ENCODE measurements at places on chromosomes 7 and 10. TPM values are rescaled to one million over a fixed set of nuclear protein-coding genes. Genes with fewer than 3 reads are reported as not detected.

ZNF518A gene
- 9.1 TPM for total RNA-seq

YWHAG gene
- total RNA-seq, result 74.7 TPM

TFR2 gene
- 1.1 TPM for total RNA-seq

FBXL13 gene
- 0.51 TPM for total RNA-seq

MYL10 gene
- total RNA-seq, result not detected

BMPER gene
- total RNA-seq, result 0.29 TPM

ZNRF2 gene
- 16.5 TPM for total RNA-seq

TAX1BP1 gene
- total RNA-seq, result 63.1 TPM

HABP2 gene
- not detected for total RNA-seq

FAM241B gene
- 4.2 TPM for total RNA-seq

PLEKHS1 gene
- total RNA-seq, result not detected

TRIM73 gene
- 0.14 TPM for total RNA-seq

ITPRID1 gene
- total RNA-seq, result not detected

UCN3 gene
- total RNA-seq, result not detected

SLC29A4 gene
- 8.2 TPM for total RNA-seq

NAT16 gene
- 0.12 TPM for total RNA-seq

TMEM178B gene
- total RNA-seq, result 8.6 TPM

PNLIPRP2 gene
- not detected for total RNA-seq

GIMAP8 gene
- not detected for total RNA-seq

IGFBP3 gene
- 338 TPM for total RNA-seq

LIPJ gene
- total RNA-seq, result not detected

AKR1C4 gene
- not detected for total RNA-seq

CYP3A4 gene
- not detected for total RNA-seq

CHN2 gene
- 5.1 TPM for total RNA-seq

SYT15B gene
- 0.07 TPM for total RNA-seq

PRKG1 gene
- total RNA-seq, result 0.17 TPM

NUTM2B gene
- not detected for total RNA-seq

HDAC9 gene
- 25.7 TPM for total RNA-seq

FZD1 gene
- total RNA-seq, result 5.9 TPM

SSC4D gene
- 1.2 TPM for total RNA-seq

SVOPL gene
- not detected for total RNA-seq

TEX36 gene
- total RNA-seq, result not detected

TRIM8 gene
- total RNA-seq, result 182 TPM

TSPAN15 gene
- total RNA-seq, result 26.4 TPM

SH2D4B gene
- total RNA-seq, result not detected

DOCK4 gene
- total RNA-seq, result 10.0 TPM

PDK4 gene
- 0.29 TPM for total RNA-seq

WAC gene
- total RNA-seq, result 54.8 TPM

PRLHR gene
- not detected for total RNA-seq

ZNHIT1 gene
- 129 TPM for total RNA-seq

CPA2 gene
- 0.14 TPM for total RNA-seq

INA gene
- 18.4 TPM for total RNA-seq

VWDE gene
- total RNA-seq, result 0.12 TPM

NOS3 gene
- 1.2 TPM for total RNA-seq

Measured in epithelial cell of proximal tubule (primary cell).